ENCODE measurements at places on chromosomes 13 and 19.

DNA sequence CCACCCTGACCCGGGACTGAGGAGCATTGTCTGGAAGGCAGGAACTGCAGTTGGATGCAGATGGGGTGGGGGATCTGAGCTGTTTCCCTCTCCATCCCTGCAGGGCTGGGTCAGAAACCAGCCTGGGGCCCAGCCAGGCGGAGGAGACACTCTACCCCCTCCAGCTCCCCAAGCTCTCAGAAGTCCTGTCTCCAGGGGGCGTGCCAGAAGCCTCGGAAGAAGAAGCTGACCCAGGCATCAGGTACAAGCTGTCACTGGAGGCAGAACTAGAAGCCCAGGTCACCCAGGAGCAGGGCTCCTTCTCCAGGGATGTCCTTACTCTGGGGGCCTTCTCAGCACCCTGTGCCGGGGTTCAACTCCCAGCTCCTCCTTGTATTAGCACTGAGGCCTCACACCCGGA lies 15.5 kb downstream of the SIX5 start:
- DNase-seq: no peak

- peak; percentile 92 for DNase-seq
Measured at GRCh38 chr13:112905990-112906641, 62.9 kb upstream of the MCF2L start.

GRCh38 chr13:92074658-92075057 lies 676.2 kb downstream of the GPC5 start:
- DNase-seq: no peak

DNA sequence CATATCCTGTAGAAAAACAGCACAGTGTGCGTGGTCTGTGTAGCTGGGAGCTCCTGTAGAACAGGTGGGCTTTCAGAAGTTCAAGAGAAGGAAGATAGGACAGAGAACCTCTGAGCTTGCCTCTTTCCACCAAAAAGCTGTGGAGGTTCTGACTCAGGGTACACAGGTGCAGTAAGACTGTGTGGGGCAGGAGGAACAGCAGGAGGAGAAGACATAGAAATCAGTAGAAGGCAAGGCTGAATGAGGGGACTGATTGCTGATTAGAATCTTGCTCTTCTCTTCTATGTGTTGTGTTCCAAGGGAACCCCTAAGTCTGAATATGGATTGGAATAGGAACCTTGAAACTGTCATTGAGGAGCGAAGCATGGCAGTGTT lies 122.7 kb downstream of the AKAP11 start:
- no peak for DNase-seq

DNA sequence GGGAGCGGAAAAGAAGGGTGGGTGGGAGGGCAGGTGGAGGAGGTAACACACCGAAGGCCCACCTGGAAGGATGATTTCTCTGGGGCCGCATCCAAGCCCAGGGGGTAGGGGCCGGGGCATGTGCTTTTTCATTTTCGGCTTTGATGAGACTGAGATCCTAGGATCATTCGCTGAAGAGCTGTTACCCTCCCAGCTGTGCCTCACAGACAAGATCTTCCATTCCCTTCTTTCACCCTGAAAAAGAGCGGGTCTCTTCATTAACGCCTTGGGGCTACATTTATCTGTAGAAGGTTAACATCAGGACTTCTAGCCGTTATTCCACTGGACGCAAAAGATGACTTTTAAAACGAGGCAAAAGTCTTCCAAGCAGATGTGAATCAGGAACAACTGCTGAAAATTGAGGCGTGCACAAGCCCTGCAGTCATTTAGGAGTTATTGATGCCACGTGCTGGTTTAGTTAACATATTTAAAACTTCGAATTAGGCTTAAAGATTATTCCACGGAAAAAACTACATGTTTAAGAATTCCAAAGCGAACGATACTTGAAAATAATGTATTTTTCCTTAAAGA lies 1.1 kb downstream of the LMO7 start:
- DNase-seq: no peak

DNA sequence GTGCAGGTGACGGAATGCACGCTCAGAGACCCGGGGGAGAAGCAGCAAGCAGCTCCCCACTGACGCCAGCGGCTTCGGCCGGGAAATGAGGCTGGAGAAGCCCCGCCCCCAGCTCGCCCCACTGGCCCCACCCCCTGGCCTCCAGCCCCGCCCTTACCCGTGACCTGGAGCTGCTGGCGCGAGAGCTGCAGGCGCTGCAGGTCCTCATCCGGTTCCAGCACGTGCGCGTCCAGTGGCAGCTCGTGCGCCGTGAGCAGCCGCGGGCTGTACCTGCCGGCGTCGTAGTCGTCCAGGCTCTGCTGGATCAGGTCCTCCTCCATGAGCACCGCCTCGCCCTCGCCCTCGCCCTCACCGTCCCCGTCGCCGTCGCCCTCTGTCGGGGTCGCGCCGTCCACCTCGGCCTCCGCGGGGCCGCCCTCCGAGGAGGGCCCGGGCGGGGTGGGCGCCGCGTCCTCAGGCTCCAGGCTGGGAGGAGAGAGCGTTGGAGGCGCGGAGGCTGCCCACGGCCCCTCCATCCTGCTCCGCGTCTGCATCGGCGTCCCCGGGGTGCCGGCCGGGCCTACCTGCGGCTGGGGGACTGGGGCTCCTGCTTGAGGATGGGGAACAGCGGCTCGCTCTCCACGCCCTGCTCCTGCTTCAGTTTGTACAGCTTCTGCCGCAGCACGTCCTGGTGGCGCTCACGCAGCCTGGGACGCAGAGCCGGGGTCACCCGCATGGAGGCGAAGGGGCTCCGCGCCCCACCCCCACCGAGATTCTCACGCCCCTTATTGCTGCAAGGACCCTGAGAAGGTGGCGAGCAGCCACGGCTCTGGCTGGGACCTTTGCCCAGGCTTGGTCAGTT lies 6.4 kb upstream of the TBXA2R start:
- DNase-seq: no peak

GRCh38 chr13:21676611-21677021 lies 5.7 kb downstream of the FGF9 start:
- DNase-seq: no peak

DNA sequence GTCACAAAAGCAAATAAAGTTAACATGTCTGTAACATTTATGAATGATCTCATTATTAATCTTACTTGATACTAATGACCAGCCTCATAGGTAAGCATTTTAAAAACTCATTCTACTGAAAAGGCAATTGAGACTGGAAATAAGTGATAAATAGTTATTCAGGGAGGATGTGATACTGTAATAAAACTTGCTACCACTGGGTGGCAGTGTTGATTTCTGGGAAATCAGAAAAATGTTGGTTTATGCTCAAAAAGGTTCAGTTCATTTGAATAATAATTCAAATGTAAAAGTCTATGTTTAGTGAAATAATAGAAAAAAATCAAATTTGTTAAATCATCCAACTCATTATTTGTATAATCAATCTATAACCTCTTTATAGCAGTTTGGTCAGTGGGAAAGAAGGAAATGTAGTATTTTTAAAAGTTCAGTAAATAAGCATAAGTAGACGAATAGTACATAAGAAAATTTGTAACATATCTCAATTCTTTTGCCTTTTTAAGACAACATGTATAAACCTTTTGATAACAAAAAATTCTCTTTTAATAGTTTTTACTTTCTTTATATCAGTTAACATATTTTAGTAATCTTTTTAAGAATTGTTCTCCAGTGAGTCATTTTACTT lies 9.6 kb downstream of the ABHD13 start:
- DNase-seq: no peak

DNA sequence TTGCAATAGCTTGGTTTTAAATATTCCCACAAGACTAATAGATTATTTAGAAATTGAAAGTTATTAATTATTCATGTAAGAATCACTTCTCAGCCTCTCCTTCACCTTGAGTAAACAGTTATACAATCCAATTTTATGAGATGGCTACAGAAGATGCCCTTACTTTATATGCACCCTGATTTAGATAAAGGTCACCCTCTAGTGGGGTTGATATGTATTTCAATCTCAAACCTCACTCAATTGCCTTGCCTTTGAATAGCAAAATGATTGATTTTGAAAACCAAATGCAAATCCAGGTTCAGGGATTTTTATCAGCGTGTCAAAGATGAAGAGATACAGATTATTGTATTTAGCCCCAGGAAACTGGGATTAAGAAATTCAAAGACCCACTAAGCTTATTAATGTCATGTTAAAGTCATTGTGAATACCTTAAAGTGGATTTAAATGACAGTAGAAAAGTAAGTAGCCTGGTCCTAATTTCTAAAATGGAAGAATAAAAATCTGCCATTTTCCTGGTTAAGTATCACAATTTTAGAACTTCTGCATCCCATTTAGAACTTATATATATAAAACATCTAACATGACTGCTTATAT lies 305.1 kb downstream of the ITGBL1 start:
- peak; percentile 6 for DNase-seq

DNA sequence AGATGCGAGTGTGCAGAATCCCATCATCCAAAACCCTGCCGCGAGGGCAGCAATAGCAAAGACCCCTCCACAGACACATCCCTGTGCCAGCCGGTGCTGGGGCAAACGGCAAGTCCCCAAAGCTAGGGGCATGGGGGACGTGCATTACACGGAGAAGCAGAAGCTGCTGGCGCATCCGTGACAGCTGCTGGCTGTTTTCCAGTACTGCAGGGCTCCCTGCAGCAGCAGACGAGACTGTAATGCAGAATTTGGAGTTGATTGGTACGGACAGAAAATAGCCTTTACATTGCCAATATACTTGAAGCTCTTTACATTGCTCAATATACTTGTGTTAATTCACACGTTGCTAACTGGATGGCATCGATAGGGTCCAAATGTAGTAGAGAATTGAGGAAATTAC lies 77.2 kb upstream of the TMTC4 start:
- DNase-seq: no peak

- DNase-seq: no peak
Measured at GRCh38 chr13:66369666-66370065, 860.5 kb downstream of the PCDH9 start.

DNA sequence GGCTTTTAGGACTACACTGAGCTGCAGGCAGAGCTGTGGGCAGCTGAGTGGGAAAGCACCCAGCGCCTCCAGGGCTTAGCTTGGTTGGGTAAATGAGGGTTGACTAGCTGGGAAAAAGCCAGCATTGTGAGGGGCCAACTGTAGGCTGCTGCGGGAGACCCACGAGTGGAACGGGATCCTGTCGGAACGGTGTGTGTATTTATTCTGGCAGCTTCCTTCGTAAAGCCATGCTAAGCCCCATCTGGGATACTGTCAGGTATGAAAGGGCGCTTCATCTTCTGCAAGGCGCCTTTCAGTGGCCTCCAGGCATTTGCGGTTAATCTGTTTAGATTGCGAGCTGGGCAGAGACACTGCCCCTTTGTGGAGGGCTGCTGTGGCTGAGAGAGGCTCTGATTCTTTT lies 39.5 kb upstream of the CNMD start:
- DNase-seq: no peak

- DNase-seq: no peak
Measured at GRCh38 chr13:112444416-112445399, 68.6 kb downstream of the SPACA7 start.

All from NT2/D1 (cell line).